ENCODE measurements at places on chromosomes 5 and 9.

DNA sequence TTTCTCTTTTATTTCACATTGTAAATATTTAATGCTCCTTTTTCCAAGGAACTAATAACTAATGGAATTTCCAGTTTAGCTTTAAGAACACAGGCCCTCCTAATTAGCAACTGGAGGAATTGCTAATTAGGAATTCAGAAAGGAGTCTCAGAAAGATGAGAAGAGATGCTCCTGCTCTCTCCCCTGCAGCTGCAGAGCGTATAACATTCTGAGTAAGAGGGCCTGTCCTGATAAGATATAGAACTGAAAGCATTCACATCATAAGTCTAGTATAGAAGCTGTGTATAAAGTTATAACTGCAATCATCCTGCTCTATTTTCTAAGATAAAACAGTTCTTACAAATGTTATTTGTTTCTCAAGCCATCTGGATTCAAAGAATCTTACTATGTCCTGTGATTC, 83.2 kb downstream of the DTWD2 start:
- DNase-seq, result no peak

GRCh38 chr5:154309805-154310204, 119.3 kb downstream of the GALNT10 start:
- no peak for DNase-seq

GRCh38 chr5:2014058-2014610, 131.4 kb upstream of the IRX4 start:
- no peak for DNase-seq

DNA sequence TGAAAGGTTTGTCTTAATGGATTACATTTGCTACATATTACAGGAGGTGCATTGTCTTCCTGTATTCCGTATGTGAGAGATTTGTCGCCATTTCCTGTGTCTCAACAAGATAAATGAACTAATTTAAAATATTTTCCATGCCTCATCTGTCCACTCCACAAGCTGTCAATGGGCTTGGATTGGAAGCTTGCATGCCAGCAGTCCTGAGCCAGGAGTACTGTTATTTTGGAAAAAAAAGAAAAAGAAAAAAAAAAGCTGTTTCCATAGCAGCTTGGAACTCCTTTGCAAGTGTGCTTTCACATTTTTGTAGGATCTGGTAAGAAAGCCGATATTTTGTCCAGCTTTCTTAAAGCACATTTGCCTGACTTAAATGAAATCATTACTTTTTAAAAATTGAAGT, 330.8 kb downstream of the KDM4C start:
- DNase-seq, result no peak

GRCh38 chr5:28807195-28807729, 1768.9 kb upstream of the CDH9 start:
- no peak for DNase-seq

GRCh38 chr9:88746029-88746742, 211.2 kb downstream of the NXNL2 start:
- DNase-seq, result no peak

DNA sequence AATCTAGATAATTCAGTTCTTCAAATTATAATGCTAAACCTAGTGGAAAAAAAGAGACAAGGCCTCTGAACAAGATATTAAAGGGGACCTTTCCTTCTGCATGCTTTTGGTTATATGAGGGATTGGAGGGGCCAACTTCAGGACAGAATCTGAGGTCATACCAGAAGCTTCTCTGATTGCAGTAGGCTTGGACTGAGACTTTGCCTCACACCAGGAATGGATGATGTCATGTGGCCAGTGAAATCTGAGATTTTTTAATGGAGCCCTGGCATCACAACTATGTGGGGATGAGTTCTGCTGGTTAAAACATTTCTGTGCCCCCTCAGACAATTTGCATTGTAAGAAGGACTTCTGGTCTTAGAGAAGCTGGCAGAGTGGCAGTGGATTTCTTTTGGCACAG, 88.6 kb downstream of the ANGPTL2 start:
- no peak for DNase-seq

- no peak for DNase-seq
These were observed 68.4 kb downstream of the NRG2 start for GRCh38 chr5:139974661-139975060.

DNA sequence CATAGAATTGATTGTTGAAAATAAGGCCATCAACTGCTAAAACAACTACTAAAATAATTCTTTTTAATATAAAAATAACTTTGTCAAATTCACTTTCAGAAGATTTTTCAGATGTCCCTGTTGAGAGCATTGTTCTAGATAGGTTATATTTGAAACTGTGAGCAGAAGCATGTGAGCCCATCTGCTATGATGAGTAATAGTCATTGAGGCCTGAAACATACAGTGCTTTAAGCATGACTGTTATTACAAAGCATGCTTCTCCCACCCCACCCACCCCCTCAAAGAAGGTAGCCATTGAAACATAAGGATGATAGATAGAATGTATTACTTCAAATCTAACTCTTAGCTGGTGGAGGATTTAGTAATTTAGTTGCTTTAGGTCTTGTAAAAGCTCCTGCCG, 86.0 kb downstream of the UHRF2 start:
- DNase-seq, result no peak

DNA sequence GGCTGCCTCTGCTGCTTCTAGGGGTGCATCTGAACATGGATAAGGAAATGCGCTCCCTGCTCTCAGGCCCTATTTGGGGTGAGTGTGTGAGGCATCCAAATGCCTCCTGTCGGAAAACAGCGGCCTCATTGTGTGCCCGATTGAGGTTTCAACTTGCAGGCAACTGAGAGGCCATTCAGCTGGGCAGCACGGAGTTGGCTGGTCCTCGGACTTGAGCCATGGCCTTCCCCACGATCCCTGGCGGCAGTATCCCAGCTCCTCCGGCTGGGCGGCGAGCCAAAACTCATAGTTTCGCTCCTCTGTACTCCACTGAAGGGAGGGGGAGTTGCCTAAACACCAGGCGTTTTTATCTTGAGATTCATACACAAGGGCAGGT, 597.3 kb upstream of the SGCD start:
- no peak for DNase-seq

DNA sequence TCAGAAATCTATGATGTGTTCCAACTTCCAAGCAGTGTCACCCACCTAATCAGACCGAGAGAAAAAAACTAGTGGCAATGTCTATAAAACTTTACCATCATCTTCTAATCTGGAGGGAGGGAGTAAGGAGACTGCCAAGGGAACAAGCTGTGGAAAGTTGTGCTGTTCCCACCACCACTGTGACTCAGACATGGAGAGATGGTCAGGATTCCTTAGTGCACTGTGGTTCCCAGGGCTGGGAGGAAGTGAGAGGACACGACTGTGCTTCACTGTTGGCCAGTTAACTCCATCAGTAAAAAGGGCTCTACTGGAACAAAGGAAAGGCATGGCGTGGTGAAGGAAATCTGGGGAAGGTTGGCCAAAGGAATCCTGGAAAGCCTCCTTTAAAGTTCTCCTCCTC, 18.8 kb downstream of the TICAM2 start:
- no peak for DNase-seq

- no peak for DNase-seq
These were observed 88.9 kb downstream of the ADRB2 start for GRCh38 chr5:148915224-148915817.

- no peak for DNase-seq
These were observed 11.3 kb upstream of the GGTA1 start for GRCh38 chr9:121510766-121511550.

DNA sequence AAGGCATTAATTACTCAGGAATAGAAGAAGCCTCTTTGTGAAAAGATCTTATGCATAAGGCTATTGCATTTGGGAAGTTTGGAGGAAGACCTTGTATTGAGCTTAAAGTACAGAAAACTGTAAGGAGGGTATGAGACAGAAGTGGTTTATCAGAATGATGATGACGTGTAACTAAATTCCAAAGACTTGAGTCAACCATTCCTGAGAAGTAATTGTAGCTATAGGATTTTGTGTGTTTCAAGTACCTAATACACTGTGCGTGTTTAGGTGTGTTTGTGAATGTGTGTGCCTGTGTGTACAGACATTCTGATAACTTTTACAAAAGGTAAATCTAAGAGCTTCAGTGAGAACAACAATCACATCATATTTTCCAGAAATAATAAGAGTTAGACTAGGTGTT, 46.5 kb upstream of the IRX2 start:
- DNase-seq, result no peak

DNA sequence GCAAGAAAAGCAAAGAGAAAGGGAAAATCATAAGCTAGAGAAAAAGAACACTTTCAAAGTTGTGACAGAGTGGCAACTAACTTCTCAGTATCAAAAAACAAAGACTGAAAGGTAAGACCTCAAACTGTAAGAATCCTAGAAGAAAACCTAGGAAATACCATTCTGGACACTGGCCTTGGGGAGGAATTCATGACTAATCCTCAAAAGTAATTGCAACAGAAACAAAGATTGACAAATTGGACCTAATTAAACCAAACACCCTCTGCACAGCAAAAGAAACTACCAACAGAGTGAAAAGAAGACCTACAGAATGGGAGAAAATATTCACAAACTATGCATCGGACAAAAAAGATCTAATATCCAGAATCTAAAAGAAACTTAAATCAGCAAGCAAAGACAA, 79.1 kb downstream of the FEM1C start:
- no peak for DNase-seq

DNA sequence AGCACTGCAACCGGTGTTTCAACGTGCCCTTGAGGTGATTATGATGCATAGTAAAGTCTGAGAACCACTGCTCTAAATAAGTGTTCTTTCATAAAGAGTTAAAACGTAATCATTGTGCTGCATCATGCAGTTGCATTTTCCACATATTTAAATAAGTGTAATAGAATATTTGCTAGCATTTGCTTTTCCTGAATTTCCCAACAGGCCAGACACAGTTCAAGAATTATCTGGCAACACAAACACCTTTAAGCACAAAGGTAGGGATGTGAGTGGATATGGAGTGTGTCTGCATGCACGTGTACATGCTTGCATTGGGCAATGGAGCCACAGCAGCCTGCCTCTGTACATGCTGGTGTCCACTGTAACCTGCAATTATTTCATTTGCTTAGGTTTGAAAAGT, 193.6 kb upstream of the PIK3R1 start:
- DNase-seq, result no peak

GRCh38 chr9:99158629-99159028, 53.7 kb downstream of the TGFBR1 start:
- no peak for DNase-seq

DNA sequence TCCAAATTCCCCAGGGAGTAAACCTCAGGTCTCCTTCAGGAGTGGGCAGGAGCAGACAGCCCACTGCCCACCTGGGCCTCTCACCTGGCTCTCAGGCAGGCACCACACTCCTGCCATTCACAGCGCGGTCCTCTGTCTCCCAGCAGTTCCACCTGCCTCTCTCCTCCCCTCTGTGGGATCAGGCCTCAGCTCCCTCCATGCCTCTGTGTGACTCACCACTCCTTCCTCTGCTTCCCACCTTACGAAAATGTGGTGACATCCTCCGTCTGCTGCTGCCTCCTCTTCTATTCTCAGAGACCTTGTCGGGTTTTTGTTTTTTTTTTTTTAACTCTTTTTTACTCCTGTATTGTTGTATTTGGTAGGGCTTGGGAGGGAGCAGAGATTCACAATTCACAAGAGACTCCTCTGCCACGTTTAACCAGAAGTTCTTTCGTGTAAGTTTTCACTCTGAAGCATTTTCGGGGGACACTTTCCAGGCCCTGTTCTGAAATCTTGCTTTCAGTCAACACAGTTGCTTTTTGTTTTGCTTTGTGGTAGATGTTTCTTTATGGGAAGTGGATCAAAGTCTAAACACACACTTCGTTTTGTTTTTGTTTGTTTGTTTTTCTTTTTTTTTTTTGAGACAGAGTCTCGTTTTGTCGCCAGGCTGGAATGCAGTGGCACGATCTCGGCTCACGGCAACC, 21.1 kb upstream of the CDKN2AIPNL start:
- no peak for DNase-seq

Data from activated naive CD8-positive, alpha-beta T cell treated with anti-CD3 and anti-CD28 coated beads, Interleukin-2, amount 50 U/mL, for 24 hours (primary cell).